ENCODE measurements at places on chromosomes 7 and 10. TPM values are rescaled to one million over a fixed set of nuclear protein-coding genes. Genes with fewer than 3 reads are reported as not detected.

DNA sequence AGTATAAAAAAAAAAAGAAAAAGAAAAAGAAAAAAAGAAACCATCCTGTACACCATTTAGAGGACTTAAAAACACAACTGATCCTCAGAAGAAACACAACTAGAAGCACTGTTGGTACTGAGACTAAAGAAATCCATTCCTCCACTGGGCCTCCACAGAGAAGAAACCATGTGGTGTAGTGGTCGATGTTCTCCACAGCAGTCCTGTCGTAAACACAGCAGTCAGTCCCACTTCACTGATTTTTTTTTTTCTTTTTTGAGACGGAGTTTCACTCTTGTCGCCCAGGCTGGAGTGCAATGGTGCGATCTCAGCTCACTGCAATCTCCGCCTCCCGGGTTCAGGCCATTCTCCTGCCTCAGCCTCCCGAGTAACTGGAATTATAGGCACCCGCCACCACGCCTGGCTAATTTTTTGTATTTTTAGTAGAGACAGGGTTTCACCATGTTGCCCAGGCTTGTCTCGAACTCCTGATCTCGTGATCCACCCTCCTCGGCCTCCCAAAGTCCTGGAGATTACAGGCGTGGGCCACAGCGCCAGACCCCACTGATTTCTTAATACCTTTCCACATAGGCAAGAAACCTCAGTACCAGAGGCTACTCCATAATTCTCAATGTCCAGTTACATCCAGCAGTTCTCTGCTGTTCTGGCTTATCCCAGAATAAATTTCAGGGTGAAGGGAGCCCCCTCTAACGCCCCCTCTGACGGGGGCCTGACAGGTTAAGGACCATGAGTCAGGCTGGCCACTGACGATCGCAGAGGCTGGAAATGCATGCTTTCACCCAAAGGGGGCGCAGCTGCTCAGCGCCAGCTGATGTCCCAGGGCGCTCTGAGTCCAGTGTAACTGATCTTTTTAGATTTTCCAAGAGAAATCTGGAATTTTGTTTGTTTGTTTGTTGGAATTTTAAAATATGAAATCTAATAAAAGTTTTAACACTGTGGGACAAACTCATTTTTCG is 24.8 kb upstream of the FFAR4 start:
- no peak for DNase-seq

DNA sequence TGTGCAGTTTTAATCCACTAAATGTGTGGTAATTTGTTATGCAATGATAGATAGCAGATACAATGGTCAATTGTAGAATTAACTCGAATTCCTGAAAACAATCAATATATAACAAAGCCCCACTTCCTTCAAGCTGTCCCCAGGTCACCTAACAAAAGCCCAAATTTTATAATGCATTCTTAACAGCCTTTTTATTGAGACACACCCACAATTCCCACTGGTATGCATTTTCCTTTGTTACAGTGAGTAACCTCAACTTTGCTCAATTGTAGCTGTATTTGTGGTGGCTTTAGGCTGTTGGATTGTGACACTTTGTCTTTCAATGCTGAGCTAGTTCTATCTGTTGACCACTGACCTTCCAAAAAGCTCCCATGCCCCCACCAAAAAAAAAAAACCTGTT is 279.8 kb upstream of the CACNA2D1 start:
- DNase-seq: no peak

GRCh38 chr7:28678431-28678965 is 266.2 kb downstream of the CREB5 start:
- no peak for DNase-seq

- no peak for DNase-seq
Observed at GRCh38 chr7:154884348-154884920, 118.5 kb downstream of the PAXIP1 start.

DNA sequence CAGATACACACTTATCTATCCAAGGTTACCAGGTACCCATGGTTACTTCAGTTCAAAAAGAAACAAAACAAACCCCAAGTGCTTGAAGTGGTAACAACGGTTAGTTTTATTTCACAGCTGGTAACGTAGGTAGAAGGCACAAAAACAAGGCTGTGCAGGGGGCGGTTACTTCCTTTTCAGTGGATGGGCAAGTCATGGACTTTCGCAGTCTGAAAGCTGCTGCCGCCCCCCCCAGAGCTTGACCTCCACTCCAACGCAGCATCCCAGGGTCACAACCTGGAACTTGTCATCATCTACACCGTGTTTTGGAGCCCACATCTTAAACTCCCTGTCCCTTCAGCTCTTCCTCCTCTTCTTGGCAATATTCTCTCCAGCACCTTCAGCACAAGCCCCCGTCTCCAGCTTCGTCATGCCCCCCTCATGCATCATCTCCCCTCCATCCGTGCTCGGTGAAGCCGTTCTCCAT is 181.2 kb upstream of the ITGB1 start:
- no peak for DNase-seq

Gene MSS51
- polyA plus RNA-seq: 0.20 TPM

GRCh38 chr7:150425670-150426069 is 24.8 kb upstream of the GIMAP8 start:
- no peak for DNase-seq

- DNase-seq: no peak
Observed at GRCh38 chr7:132941905-132942304, 140.0 kb downstream of the CHCHD3 start.

Gene AS3MT
- polyA plus RNA-seq: 0.21 TPM

DNA sequence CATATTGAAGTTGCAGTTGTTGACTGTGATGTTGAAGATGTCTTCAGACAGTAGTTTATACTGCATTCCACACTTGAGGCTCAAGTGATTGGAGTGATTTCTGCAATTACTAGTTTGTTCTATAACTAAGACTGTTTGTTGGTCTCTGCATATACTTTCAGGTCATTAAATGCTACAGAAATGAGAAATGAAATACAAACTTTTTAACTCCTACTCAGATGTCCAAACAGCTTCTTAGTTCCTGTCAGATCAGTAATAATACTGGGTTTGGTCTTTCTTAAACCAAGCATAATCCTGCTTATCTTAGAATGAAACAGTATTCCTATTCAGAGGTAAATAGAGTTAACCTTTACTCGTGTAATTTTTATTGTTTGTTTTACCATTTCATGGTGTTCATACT is 115.9 kb downstream of the CCNY start:
- no peak for DNase-seq

DNA sequence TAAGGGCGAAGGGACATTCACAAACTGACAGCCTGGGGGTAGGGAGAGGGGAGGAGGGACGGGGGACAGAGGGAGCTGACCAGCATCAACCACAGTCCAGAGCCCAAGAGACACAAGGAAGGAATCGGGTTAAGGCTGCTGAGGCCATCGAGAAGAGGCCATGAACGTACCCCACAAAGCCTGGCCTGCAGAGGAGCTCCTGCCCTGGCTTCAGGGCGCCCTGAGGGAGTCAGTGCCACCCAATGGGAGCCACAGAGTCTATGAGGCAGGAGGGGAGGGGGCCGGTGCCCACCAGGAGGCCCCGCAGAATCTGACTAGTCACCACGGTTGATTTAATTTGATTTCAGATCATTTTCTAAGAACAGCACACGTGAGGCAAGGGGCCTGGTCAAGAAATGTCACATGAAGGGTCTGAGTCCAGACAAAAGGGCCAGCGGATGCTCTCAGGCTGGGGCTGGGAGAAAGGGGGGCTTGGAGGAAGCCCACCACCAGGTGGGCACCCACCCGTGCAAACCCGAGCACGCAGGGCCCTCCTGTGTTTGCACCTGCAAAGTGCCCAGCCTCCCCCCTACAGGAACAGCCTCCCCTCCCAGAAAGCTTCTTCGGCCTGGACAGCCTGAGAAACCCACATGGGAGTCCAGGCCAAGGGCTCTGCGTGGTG is 40.4 kb downstream of the CAMK2B start:
- no peak for DNase-seq

DNA sequence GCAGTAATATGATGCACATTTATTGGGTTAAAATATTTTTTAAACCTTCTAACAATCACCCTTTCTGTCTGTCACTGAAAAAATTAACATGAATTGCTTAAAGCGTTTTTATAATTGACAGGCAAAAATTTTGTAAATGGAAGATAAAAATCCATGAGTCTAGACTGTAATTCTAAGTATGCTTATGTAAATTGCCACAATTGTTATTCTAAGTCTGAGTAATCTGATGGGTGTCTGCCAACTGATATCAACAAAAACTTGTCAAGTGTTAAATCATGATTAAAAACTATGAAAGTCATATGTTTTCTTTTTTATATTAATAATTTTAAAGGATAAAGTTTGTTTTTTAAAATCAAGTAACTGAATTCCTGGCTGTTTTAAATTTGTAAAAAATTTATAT is 208.2 kb downstream of the CDK14 start:
- no peak for DNase-seq

- DNase-seq: no peak
Observed at GRCh38 chr10:3067859-3068179, 471 bp downstream of the PFKP start.

Gene SFRP4
- not detected for polyA plus RNA-seq

GRCh38 chr10:110547139-110547761 is 20.2 kb upstream of the SMC3 start:
- DNase-seq: no peak

GRCh38 chr10:102678842-102679289 is 34.6 kb downstream of the TRIM8 start:
- no peak for DNase-seq

DNA sequence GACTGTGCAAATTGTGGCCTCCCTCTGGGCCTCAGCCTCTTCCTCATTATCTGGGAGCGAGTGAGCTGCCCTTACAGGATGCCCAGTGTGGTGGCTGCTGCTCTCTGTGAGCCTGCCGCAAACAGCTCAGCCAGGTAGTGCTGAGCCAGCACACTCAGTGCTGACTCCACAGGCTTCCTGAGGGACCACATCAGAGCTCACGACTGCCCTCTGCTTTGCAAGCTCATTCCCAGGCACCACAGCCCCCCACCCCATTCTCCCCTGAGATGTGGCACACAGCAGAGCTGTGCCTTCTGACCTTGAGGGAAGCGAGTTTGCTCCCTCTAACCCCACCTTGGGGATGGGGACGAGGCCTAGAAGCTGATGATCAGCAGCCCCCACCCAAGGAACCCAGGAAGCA is 230.5 kb upstream of the PPP2R2D start:
- no peak for DNase-seq

GRCh38 chr7:33471636-33472242 is 342.4 kb downstream of the BBS9 start:
- no peak for DNase-seq

- DNase-seq: no peak
Observed at GRCh38 chr10:113987805-113988204, 55.9 kb upstream of the ADRB1 start.

DNA sequence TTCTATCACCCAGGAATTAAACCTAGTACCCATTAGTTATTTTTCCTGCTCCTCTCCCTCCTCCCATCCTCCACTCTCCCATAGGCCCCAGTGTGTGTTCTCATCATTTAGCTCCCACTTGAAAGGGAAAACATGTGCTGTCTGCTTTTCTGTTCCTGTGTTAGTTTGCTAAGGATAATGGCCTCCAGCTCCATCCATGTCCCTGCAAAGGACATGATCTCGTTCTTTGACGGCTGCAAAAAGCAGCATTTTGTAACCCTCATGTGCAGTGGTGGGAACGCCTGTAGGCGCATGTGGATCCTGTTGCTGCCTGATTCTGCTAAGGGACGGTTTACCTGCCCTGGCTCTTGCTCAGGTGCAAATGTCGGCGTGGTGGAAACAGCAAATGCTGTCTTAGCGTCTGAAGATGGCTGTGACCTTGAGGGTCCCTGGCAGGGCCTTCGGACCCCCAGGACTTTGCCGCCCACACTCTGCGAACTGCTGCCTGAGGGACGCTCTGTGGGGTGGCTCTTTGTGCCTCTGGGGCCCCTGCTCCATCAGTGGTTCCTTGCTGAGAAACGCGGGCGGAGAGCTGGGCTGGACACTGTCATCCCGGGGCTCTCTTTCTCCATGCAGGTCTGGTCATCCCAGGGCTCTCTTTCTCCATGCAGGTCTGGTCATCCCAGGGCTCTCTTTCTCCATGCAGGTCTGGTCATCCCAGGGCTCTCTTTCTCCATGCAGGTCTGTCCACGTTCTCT is 5.6 kb upstream of the MTG1 start:
- DNase-seq: peak; percentile 60

DNA sequence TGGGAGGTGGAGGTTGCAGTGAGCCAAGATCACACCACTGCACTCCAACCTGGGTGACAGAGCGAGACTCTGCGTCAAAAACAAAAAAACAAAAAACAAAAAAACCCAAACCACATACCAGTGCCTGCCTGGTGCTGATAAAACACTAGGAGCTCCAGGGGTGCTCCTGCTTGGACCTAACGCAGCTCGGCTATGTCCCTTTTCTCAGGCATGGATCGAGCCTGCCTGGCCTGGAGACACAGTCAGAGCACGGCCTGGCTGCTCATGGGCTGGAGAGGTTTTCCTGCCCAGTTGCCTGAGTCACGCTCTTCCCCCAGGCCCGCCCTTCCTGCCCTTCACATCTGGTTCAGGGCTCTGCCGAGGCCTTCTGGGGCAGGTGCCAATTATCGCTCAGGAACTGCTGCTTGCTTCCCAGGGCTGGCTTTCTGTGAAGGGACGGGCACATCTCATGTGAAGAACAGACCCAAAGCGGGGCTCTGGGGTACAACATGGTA is 12.6 kb upstream of the NPFFR1 start:
- no peak for DNase-seq

GRCh38 chr7:45976485-45976856 is 55.4 kb upstream of the IGFBP3 start:
- DNase-seq: no peak

- DNase-seq: no peak
Observed at GRCh38 chr10:110398419-110399105, 93.8 kb upstream of the SMNDC1 start.

Gene ALOX5
- polyA plus RNA-seq: 31.6 TPM

DNA sequence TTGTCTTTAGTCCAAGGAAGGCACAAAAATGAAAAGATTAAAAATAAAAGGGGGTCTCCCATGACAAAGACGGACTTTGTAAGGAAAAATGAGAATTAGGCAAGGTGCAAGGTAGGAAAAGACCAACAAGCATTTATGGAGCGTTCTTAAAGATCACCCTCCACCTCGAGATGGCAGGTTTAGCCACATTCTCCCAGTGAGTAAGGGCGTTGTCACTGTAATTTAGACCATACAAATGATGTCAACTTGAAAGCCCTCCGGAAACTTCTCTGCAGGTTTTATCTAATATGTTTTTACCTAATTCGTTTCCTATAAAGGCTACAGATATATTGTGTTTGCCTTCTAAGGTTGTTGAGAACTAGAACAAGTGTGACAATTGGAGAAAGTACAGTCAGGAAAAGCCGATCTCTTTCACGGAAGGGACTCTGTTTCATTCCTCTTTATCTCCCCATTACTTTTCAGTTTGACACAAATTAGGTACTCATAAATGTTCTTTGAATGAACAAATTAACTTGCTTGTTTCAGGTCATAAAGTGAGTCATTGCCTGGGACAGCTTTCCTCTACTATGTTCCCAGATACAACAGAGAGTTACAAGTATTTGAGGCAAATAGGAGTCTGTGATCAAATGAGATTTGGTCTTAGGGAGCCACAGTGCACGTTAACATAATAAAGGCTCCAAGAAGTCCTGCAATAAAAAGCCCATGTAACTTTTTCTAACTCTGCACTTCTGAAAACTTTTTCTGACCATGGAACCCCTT is 102.6 kb upstream of the HABP2 start:
- no peak for DNase-seq

Gene PRR15
- polyA plus RNA-seq: not detected

Measured in GM12878 (cell line).